Hematopoietic multipotent progenitor cell treated with erythropoietin and hydrocortisone succinate and interleukin-3 and kit ligand, for 8 days (in vitro differentiated cells): ENCODE measurements at places on chromosomes 12 and 14.

- DNase-seq, result no peak
Observed at GRCh38 chr12:51821440-51822260, 26.9 kb downstream of the FIGNL2 start.

DNA sequence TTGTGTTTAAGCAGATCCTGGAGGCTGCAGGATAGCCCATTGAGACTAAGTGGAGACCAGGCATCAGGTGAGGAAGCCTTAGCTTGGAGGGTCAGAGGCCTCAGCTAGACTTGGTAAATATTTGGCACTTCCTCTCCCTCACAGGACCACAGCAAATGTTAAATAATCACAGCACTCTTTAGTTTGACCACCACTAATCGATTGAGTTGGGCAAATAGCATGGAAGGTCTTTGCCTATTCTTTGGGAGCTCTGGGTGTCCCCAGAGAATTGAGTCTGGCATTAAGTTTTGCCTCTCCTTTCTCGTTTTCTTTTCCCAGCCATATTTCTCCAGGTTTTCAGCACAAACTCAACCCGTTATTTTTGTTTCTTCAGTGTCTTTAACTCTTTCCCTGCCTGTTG lies 61.4 kb downstream of the ETV6 start:
- no peak for DNase-seq

DNA sequence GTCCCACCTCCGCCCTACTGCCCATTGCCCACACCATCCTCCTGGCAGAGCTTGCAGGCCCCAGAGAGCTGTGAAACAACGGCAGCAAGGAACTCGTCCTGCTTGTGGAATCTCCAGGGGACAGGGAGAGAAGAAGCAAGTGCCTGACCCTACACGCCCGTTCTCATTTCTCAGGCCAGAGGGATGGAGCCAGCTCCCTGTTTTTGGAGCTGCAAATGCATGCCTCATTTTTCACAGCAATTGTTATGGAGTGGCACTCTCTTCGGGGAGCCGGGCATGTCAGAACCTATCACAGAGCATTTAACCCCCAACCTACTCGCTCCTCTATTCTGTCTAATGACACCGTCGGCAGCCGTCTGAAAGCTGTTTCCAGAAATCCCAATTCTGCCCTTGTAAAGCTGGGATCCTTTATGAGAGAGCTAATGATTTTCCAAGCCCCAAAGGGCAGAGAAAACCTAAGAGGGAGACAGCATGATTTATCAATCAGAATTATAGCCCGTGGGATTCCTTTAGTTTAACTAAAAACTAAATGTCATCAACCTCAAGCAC lies 222.3 kb upstream of the NOS1 start:
- DNase-seq, result no peak

GRCh38 chr12:56546680-56547079 lies 25.1 kb downstream of the RBMS2 start:
- no peak for DNase-seq

GRCh38 chr14:90274808-90275457 lies 18.6 kb downstream of the PSMC1 start:
- DNase-seq, result no peak

DNA sequence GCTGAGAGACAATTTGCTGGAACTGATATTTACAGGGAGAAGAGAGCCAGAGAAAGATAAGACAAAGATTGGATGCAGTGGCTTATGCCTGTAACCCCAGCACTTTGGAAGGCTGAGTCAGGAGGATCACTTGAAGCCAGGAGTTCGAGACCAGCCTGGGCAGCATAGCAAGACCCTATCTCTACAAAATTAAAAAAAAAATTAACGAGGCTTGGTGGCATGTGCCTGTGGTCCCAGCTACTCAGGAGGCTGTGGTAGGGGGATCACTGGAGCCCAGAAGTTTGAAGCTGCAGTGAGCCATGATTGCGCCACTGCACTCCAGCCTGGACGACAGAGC lies 2.9 kb upstream of the P2RX7 start:
- no peak for DNase-seq

- peak; percentile 88 for DNase-seq
Observed at GRCh38 chr12:14845350-14845750, 2.0 kb upstream of the ART4 start.

- DNase-seq, result no peak
Observed at GRCh38 chr12:66640691-66641460, 38.0 kb downstream of the GRIP1 start.

DNA sequence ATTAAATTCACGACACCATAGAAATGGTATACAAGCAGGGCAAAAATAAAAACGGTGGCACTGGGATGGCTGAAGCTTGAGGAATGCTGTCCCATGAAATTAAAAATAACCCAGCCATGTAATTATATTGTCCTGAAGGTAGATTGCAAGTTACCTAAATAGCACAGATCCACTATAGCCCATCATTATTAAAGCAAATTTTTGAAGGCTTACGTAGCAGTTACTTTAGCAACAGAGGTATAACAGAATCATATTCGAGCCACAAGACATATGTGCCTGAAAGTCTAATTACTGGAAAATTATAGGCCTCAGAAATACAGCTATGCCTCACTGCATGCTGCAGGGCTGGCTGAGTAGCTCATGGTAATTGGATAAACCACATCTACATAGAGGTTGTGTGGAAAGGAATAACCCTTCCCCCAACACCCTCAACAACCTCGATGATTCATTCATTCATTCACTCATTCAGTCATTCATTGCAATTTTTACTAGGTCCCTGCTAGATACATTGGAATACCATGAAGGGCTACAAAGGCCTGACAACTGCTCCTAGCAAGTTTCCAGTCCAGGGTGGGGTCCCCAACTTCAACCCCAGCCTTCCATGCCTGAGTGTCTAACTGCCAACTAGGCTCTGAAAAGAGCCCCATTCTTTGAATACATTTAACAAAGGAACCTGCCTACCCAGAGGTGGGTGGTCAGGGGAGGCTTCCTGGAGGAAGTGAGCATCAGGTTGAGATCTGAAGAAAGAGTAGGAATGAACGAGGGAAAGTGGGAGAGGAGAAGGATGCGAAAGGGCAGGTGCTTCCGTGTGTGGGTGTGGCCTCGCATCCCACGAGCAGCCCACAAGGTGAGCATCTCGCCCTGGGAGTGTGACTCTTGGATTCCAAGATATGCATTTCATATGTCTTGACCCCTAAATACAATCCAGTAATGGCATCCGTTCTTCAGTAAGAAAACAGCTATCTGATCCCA lies 18.0 kb upstream of the CMKLR1 start:
- DNase-seq, result no peak

DNA sequence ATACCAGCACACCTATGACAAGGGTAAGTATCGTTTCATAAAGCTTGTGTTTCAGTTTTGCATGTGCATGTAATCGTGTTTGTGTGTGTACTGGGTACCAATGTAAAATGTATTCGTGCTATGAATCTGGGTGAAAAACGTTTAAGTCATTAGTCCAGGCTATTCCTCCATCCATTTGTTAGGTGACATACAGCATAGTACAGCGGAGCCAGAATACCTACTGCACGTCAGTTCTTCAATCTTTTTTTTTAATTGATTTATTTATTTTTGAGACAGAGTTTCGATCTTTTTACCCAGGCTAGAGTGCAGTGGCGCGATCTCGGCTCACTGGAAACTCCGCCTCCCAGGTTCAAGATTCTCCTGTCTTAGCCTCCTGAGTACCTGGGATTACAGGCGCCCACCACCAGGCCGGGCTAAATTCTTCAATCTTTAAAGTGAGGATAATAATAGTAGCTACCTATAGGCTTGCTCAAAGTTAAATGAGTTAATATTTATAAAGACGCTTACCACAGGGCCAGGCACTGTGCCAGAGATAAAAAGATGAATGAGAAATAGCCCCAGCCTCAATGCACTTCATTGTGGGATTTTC lies 661 bp upstream of the RPS26 start:
- no peak for DNase-seq

- DNase-seq, result no peak
Observed at GRCh38 chr12:121423253-121423652, 23.3 kb downstream of the RNF34 start.

GRCh38 chr12:132948146-132949066 lies 7.7 kb downstream of the ZNF605 start:
- DNase-seq, result no peak

DNA sequence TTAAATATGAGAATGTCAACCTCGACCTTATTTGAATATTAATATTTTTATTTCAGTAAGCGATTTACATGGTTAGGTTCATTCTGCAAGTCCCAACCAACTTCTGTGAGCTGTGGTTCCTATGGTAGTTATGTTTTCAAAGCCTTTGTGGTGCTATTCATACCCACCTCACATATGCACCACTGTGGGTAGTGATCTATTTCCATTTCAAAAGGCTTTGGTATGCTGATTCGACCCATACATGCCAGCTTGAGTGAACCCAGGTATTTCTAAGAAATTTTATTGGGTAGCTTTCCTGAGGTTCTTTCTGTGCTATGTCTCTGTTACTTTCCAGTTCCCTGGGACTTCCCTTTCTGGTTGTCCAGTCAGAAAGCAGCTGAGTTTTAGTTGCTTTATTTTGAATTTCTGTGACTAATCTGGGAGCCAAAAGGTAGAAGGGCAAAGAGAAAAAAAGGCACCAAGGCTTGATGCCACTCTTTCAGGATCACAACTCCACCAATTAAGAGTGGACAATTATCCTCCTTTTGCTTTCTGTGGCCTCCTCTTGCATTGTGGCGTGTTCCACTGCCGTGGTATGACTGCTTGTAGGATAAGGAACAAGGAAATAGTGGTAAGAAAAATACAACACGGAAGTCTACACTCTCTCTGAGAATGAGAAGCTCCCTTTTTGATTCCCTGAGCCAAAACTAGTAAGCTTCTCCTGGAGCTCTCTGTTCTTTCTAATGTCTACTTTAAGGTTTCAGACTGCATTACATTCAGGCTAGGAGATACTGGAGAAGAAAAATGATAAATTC lies 729.1 kb downstream of the NOVA1 start:
- DNase-seq, result no peak

- DNase-seq, result no peak
Observed at GRCh38 chr12:74890237-74890599, 319.4 kb downstream of the KCNC2 start.
